NCI-H2171 (cell line): ENCODE measurements at places on chromosomes 13 and 19.

DNA sequence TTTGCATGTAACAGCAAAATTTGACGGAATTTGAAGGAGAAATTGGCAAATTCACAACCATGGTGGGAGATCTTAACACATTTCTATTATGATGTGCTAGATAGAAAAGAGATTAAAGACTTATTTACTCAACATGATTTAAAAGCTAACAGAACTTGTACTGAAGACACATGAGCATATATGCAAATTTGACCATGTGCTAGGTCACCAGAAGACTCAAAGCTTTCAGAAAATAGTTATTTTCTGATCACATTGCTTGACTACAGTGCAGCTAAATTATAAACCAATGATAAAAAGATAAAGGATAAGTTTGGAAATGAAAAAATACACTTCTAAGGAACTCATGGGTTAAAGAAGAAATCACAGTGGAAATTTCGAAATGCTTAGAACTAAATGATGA is 9.1 kb downstream of the GPR183 start:
- no peak for DNase-seq

- no peak for DNase-seq
Measured at GRCh38 chr13:53066411-53066810, 37.8 kb downstream of the OLFM4 start.

- DNase-seq: no peak
Measured at GRCh38 chr19:15532779-15533521, 24.6 kb downstream of the CYP4F22 start.

DNA sequence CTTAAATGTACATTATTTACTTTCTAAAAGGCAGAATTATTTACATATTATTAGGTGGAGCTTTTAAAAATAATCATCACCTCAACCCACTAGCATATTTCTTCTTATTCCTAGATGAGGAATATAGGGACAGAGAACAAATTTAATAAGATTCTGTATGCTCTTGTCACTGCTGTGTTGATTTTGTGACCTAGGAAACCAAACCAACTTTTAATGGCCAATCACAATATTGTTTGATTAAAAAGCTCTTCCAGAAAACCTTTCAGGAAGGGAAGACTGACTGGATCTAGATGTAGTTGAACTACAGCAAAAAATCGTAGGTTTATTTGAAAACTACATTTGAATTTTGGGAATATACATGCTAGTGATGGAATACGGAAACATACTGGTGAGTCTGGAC is 91.8 kb upstream of the RAP2A start:
- DNase-seq: no peak

GRCh38 chr13:18946738-18947137 is 234.9 kb downstream of the TUBA3C start:
- DNase-seq: no peak

GRCh38 chr19:4388337-4389063 is 11.8 kb downstream of the SH3GL1 start:
- DNase-seq: no peak

- no peak for DNase-seq
Measured at GRCh38 chr13:114219392-114219791, 15.3 kb upstream of the CDC16 start.

GRCh38 chr19:46728693-46729339 is 11.9 kb upstream of the PRKD2 start:
- DNase-seq: no peak

DNA sequence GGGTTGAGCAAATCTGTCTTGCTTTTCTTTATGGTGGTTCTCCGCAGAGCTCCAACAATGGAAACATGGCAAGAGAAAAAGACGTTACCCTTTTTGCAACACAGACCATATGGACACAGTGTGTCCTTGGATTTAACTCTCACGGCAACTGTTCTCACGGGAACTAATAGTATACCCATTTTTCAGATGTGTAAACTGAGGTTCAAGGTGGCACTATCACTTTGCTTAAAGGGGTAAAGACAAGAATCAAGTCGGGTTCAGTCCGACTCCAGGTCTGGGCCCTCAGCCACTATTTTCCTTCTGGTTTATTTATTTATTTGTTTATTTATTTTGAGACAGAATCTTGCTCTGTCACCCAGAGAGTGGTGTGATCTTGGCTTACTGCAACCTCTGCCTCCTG is 176.0 kb downstream of the CACNA1A start:
- no peak for DNase-seq

GRCh38 chr13:38900188-38900587 is 90.4 kb downstream of the STOML3 start:
- DNase-seq: no peak
